ENCODE measurements at places on chromosomes 3 and 15.

- H3K4me1 ChIP-seq = peaks cover 14% of the 10 kb centered on the region
- H3K4me3 ChIP-seq = no peak overlapping the region
- H3K36me3 ChIP-seq = peaks cover 6% of the 10 kb centered on the region
- no peak overlapping the region for H3K27ac ChIP-seq
- H3K27me3 ChIP-seq = peaks cover 87% of the 10 kb centered on the region
Measured at GRCh38 chr15:70632491-70633102, 130.8 kb downstream of the UACA start.

GRCh38 chr3:53180305-53181023 is 19.5 kb downstream of the PRKCD start:
- no peaks in the 10 kb centered on the region for H3K27me3 ChIP-seq
- peaks cover 10% of the 10 kb centered on the region for H3K36me3 ChIP-seq
- H3K27ac ChIP-seq = no peak overlapping the region
- H3K4me3 ChIP-seq = no peak overlapping the region

DNA sequence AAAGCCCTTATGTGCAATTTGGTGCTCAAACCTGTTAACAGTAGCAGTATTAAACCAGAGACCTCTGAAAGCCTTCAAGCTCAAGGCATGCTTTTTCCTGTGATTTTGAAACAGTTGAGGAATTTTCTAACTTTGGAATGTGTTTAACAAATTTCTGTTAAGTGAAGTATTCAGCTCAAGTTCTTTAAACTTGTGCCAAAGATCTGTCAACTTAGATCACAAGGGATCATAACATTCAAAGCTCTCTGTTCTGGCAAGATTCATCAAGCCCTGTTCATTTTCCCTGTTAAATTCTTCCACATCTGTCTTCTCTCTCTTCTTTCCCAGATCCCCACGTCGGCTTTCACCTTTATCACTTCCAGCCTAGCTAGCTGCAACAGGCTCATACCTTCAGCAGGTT is 28.8 kb upstream of the RYK start:
- H3K4me3 ChIP-seq = no peak overlapping the region
- H3K36me3 ChIP-seq = peaks cover 2% of the 10 kb centered on the region
- H3K27me3 ChIP-seq = peaks cover 21% of the 10 kb centered on the region
- no peak overlapping the region for H3K27ac ChIP-seq

DNA sequence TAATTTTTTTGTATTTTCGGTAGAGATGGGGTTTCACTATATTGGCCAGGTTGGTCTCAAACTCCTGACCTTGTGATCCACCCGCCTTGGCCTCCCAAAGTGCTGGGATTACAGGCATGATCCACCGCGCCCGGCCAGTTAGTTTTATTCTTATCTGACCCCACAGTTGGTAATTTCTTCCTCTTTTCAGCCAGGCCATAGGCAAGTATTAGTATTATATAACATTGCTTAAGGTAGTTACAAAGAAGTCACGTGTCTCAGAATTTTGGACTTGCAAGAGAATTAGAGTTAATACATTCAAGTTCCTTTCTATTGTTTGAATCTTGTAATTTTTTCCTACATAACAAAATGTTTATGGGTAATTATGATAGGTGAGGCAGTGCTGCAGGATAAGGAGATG is 334.8 kb downstream of the LPP start:
- H3K36me3 ChIP-seq = peaks cover 12% of the 10 kb centered on the region
- no peak overlapping the region for H3K4me3 ChIP-seq
- no peak for DNase-seq

DNA sequence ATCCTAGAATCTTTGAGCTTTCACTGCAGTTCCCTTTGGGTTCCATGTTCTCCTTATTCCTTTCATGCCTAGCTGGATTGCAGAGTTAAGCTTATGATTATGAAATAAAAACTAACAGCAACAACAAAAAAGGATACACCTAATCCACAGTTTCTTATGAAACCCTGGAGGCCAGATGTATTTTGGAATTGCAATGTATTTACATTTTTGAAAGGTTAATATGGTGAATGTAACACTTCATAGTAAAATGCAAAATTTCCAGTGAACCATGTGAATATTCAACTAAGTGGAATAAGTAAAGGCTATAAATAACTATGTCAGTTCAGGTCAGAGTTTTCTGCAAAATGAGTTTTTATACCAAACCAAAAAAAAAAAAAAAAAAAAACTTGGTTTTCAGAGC is 65.8 kb upstream of the FLNB start:
- no peaks in the 10 kb centered on the region for H3K4me1 ChIP-seq
- no peak for DNase-seq
- H3K27ac ChIP-seq = no peak overlapping the region
- no peaks in the 10 kb centered on the region for H3K36me3 ChIP-seq

All from T-helper 17 cell (primary cell).